ENCODE measurements at places on chromosomes 1 and 21.

DNA sequence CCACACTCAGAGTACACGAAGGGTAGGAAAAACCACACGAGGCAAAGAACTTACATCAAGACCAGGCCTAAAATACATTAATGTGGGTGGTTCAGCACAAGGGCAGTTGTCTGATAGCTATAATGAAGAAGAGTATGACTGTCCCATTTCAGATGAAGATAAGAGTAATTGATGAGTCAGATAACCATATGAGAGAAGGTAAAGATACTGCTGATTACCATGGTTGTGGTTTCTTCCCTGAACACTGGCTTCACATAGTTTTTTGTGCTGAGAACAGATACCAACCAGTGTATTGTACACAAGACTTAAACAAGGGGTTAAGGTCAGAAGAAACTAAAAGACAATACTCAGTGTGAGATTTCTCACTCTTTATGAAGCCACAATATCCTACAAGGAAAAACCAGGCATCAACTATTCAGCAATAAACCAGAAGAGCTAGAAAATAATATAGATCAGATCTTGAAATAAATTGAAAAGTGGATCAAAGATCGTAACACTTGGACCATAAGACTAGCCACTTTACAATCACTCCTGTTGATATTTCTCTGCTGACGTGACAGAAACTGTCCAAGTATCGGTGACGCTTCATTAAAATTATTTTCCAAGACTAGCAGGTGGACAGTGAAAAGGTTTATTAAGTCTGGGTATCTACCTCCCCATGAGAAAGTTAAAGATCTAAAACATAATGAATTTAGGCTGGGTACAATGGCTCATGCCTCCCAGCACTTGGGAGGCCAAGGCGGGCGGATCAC lies 28.6 kb downstream of the PUM1 start:
- no peak for DNase-seq

- DNase-seq: no peak
Measured at GRCh38 chr1:41356752-41357151, 4.5 kb upstream of the FOXO6 start.

- DNase-seq: no peak
Measured at GRCh38 chr1:19682257-19682656, 17.6 kb downstream of the HTR6 start.

- no peak for DNase-seq
Measured at GRCh38 chr1:2492091-2492490, 16.0 kb downstream of the PLCH2 start.

GRCh38 chr1:7026169-7026568 lies 240.9 kb downstream of the CAMTA1 start:
- no peak for DNase-seq

- DNase-seq: no peak
Measured at GRCh38 chr1:97500760-97501159, 420.1 kb downstream of the DPYD start.

GRCh38 chr1:212782422-212783154 lies 9.0 kb downstream of the NSL1 start:
- DNase-seq: no peak

DNA sequence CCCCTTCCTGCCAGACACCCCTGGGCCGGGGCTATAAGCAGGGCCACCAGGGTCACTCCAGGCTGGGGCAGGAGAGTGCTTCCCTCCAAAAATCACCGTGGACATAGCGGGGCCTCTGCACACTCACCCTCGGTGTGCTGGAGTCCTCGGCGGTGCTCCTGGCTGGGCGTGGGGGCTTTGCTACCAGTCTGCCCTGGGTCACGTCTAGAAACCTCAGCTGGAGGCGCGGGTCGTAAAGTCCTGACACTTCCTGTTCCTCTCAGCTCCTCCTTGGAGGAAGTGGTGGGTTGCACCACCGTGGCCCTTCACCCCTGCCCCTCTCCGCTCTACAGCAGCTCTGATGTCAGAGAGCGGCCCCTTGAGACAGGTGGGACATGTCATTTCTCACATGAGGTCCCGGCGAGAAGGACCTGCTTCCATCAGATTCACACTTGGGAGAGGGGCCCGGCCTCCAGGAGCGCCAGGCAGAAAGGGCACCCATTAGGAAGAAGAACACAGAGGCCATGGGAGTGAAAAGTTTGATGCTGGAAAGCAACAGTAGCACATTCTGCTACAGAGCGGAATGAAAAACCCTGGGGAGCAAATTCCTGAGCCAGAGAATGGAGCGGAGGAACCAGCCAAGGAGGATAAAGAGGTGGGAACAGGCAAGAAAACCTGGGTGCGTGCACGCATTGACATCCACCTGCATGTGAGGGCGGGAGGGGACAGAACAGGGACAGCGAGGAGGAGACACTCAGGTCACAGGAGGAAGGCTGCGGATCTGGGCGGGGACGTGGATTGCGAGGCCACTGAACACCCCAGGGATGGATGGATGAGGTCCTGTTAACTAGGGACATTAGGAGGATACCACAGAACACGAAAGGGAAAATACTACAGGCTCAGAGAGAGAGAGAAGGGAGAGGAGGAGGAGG lies at the start of gene ITGB2:
TSS of gene ITGB2 (minus strand) at position 206 of the 911 bp plus-strand sequence. CDS start 10,117 bp downstream, outside the sequence.
- peak; percentile 54 for DNase-seq

DNA sequence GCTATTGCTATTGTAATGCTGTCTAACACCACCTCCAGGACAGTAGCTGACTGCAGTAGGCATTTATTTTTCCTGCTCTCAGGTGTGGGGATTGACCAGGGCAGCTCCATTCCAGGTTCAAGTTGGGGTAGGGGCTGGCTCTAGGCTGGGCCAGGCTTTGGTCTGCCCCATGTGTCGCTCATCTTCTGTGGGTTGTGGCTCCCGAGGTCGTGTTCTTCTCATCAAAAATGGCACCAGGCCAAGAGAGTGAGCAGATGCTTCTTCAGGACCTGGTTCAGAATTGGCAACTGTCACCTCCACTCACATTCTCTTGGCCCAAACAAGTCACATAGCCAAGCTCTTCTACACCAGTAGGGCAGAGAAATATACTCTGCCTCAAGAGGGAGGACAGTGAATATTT lies 133.7 kb downstream of the PTPRU start:
- no peak for DNase-seq

GRCh38 chr1:32047701-32048100 lies 25.0 kb upstream of the TMEM39B start:
- DNase-seq: no peak

DNA sequence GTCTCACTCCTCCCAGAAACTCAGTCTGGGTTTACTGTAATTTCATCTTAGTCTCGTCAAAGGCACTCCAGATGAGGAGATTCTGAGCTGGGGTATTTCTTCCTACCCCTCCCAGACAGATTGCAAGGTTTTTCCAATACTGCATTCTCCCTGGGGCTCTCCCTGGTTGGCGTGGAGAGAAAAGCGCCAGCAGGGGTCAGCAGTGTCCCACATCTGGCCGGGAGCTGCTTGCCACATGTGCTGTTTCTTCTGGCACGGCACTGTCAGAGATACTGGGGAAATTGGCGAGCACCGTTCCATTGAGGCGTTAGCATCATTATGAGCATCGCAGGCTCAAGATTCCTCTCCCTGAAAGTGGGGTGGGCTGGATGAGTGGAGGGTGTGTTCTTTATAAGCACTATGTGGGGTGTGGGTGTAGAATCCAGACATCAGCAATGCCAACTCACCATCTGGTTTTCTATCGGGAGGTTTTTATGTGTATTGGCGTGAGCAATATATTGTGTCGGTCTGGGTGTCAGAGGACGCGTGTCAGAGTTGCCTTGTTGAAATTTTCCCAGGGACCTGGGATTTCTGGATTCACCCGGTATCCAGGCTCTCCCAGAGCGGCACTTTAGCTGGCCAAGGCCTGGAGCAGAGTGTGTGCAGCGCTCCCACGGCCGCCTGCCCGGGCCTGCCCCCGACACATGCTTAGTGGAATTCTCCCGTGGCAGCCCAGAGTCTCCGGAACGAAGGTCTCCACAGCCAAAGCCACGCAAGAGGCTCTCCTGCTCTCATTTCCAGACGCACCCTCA lies 8.0 kb upstream of the NAV1 start:
- DNase-seq: no peak

GRCh38 chr1:178933105-178933561 lies 62.3 kb upstream of the ANGPTL1 start:
- no peak for DNase-seq

- no peak for DNase-seq
Measured at GRCh38 chr1:161082996-161083747, 6.2 kb downstream of the NECTIN4 start.

- peak; percentile 21 for DNase-seq
Measured at GRCh38 chr21:46551636-46552241, 53.1 kb downstream of the S100B start.

DNA sequence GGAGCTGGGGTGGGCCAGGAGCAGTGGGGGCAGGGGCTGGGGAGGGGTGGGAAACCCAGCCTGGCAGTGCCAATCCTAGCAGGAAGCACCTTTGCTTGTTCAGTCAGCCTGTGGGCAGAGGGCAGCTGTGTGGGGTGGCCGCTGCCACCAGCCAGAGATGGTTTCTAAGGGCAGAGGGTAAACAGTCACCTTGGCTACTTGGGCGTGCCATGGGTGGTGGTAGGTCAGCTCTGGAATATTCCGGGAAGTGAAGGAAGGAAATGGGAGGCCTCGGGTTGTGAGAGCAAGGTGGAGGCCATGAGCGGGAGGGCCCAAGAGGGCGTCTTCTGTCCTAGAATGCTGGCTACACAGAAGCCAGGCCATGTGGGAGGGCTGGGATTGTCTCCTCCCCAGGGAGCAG lies 20.7 kb upstream of the WNT4 start:
- DNase-seq: no peak

GRCh38 chr1:152442301-152442700 lies 28.2 kb upstream of the CRNN start:
- DNase-seq: no peak

DNA sequence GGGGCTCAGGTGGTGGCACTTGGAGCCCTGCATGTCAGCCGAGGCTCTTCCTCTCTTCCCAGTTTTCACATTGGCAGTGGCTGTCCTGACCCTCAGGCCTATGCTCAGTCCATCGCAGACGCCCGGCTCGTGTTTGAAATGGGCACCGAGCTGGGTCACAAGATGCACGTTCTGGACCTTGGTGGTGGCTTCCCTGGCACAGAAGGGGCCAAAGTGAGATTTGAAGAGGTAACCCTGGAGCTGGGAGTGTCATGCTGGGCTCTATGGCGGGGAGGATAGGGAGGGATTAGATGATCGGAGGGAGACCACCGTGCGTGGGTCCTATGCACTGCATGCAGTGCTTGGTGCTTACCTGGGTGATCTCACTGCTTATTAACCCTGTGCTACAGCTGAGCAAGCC lies 13.5 kb downstream of the AZIN2 start:
- no peak for DNase-seq

- no peak for DNase-seq
Measured at GRCh38 chr1:28974432-28974831, 60.1 kb downstream of the EPB41 start.

DNA sequence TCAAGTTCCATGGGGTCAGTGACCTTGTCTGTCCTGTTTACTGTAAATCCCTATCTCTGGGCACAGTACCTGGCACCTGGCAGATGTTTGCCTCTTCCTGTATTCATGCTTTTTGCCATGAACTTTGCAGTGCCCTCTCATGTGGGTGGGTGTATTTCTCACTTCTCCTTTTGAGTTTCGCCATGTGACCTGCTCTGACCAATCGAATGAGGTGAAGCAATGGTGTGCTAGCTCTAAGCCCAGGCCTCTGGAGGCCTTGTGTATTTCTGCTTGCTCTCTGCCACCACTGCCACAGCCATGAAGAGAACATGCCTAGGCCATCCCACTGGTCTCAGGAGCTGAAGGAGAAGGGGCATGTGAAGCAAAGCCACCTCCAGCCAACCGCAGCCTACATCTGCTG lies 185.5 kb upstream of the ZC3H12A start:
- DNase-seq: no peak

GRCh38 chr1:94640125-94640524 lies 98.6 kb upstream of the F3 start:
- DNase-seq: no peak

DNA sequence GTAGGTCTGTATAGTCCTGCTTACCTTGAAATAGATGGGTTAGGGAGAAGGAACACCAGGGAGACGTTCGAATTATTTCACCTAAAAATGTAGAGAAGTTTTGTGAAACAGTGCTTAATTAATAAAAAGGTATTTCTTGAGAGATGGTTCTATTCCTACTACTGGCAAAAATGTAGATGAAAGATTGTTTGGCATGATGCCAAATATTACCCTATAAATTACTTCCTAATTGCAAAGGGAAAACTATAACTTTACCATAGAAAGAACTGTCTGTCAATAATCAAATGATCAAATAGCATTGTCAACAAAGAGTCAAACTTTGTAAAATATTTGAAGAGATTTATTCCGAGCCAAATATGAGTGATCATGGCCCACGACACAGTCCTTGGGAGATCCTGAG lies 4.2 kb upstream of the ACADM start:
- no peak for DNase-seq

GRCh38 chr1:204868340-204868700 lies 2.3 kb upstream of the NFASC start:
- DNase-seq: no peak

GRCh38 chr1:53375440-53375839 lies 47.6 kb upstream of the LRP8 start:
- DNase-seq: no peak

DNA sequence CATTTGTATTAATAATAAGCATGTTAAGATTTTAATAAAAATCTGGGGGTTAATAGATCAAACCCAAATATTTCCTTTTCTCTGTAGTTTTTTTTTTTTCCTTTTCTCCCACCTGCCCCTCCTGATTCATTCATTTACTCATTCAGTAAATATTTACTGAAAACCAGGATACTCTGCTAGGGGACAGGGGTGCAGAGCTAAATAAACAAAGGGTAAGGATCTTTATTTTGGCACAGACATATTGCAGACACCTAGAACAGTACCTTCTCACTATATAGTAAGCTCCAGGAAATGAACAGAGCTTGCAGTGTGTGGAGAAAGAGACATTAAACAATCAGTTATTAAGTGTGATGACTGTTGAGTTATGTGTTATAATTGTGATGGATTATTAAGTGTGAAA lies 60.9 kb downstream of the AK5 start:
- no peak for DNase-seq

- no peak for DNase-seq
Measured at GRCh38 chr1:28176492-28177470, at the start of gene PTAFR. Gene PTAFR, minus strand, starts transcription at chr1:28176690. Its CDS starts 25,669 bp downstream, at chr1:28151021.

GRCh38 chr1:214854126-214854875 lies 228.2 kb upstream of the KCNK2 start:
- no peak for DNase-seq

DNA sequence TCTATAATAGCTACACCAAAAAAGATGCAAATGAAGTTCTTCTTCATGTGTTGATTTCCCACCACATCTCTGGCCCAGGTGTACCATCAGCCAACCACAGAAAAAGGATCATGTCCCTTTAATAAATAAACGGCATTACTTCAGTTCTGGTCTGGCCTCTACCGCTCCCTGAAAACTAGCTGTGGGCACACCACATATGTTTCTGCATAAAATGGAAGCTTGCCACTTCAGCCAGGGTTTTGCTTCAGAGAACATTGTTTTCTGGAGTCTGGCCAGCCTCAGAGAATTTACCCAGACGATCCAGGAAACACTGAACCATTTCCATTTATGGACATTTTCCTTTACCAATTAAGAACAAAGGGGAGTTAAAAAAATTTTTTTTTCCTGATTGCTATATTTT lies 5.8 kb upstream of the LAMC2 start:
- DNase-seq: no peak

- DNase-seq: peak; percentile 59
Measured at GRCh38 chr1:119885903-119886783, 10.2 kb downstream of the ADAM30 start.

GRCh38 chr1:71041806-71042205 lies 5.8 kb downstream of the PTGER3 start:
- DNase-seq: no peak

- no peak for DNase-seq
Measured at GRCh38 chr1:148292915-148293314, 140.8 kb upstream of the NBPF11 start.

GRCh38 chr1:100249155-100249536 lies 488 bp downstream of the DBT start:
- no peak for DNase-seq
